ENCODE measurements at places on chromosomes 11 and 22.

DNA sequence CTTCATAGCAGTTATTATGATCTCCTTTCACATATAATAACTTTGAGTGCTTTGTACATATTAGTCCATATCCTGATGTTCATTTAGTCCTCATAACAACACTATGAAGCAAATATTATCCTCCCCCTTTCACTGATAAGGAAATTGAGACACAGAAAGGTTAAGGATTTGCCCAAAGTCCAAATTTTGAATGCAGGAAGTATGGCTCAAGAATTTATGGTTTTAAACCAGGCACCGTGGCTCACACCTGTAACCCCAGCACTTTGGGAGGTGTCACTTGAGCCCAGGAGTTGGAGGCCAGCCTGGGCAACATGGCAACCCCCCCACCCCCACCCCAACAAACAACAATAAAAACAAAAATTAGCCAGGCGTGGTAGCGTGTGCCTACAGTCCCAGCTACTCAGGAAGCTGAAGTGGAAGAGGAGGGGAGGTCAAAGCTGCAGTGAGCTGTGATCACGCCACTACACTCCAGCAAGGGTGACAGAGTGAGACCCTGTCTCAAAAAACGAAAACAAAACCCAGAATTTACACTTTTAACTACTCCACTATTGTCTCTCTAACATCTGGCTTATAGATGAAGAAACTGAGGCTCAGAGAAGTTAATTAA is 8.6 kb downstream of the CCDC34 start:
- DNase-seq = no peak

- no peak for DNase-seq
Observed at GRCh38 chr11:44747836-44748235, 21.1 kb downstream of the TSPAN18 start.

- no peak for DNase-seq
Observed at GRCh38 chr11:119650251-119650650, 78.7 kb downstream of the NECTIN1 start.

DNA sequence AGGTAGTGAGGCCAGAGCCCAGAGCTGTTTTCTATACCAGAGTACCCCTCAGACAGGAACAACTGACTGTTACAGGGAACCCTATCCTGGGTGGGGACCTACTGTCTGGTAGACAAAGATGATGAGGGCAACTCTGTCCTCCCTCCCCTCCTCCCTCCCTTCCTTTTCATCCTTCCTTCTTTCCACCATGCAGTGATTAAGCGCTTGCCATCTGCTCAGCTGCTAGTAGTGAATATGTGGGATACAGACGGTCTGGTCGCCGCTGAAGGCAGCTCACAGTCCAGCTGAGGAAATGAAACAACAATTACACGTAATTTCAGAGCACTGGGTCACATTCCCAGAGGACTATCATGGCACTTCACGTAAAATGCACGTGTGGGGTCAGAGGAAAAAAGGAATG is 597.1 kb downstream of the BUD13 start:
- no peak for DNase-seq

DNA sequence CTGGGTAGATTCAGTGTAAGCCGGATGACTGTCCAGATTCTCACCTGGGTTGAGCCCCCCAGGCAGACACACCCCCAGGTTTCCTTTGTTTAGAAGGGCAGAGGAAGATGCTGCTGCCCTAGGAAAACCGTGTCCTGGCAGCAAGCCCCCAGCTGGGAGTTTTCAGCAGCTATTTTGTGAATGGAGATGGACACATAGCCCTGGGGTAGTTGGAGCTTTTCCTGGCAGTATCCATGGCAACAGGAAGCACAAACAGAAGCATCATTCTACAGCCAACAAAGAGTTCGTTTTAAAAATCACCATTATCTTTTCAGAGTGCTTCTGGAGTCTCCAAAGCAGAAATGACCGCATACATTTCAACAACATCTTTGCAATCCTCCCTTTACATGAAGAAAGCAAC is 245.5 kb downstream of the BRD1 start:
- no peak for DNase-seq

DNA sequence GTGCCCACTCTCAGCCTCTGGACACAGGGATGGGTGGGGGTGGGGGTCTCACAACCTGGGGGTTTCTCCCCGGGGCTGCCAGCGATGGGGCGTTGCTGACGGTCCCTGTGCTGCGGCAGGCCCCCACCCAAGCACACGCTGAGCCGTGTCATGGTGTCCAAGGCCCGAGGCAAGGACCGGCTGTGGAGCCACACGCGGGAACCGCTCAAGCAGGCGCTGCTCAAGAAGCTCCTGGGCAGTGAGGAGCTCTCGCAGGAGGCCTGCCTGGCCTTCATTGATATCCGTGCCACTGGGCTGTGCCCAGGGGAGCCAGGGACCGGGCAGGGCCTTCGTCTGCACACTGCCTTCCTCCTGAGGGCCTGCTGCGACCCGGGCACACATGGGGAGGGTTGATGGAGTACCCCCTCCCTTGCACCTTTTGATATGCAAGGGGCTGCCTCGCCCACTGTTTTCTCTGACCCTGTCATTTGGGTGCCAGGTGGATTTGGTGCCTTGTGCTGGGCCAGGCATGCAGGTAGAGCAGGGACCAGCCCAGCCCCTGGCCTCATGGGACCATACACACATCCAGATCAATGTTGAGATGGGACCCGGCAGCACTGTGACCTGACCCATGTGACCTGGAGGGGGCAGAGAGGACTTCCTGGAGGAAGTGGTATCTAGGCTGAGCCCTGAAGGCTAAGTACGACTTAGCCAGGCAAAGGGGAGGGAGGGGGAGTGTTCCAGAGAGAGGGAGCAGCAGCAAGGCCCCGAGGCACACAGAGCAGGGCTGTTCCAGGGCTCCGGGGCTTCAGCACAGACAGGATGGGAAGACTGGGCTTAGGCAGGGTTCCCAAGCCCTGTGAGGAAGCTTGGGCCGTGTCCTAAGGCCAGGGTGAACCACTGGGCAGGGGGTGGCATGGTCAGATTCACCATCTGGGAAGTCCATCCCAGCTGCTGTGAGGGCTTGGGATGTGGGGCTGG is 75.2 kb downstream of the MYO7A start:
- DNase-seq = no peak

DNA sequence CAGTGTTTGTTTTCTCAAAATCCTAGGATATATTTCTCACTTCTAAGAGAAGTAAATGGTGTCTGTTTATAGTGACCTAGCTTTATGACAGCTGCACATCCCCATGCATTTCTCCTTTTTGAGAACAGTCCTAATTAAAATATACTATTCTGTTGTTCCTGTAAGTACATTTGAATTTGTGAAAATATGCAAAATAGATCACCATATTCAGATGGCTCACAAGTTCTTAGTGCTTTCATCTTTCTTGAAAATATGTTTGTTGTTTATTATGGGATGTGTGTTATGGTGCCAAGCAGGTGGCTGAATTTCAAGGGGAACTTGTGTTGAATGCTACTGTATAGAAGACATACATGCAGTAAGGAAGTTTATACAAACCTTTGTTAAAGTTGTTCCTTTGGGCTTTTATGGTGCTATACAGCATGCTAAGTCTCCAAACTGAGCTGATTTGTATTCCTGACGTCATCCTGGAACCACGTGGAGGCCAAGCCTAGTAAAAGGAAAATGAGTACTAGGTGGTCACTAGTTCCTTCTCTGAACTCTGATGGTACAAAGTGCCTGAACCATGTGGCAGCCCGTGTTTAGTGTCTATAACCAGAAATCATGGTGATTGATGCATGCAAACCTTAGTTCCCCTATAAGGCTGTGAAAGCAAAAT is 7.8 kb upstream of the VSTM5 start:
- DNase-seq = no peak

DNA sequence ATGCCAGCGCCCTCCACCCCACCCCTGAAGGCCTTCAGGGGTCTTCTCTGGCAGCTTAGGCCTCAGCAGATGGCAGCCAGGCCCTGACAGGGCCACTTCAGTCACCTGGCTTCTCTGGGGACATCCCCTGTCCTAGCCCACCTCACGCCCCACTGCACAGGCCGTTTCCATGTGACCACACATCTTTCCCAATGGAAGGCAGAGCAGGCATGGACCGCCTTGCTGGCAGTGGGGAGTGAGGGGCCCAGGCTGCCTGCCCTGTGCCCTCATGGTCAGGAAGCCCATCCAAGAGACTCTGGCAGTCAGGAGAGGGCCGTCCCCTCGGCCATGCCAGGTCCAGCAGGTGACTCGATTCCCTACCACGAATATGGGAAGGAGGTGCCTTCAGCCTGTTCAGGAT is 25.8 kb downstream of the MACROD1 start:
- no peak for DNase-seq

- no peak for DNase-seq
Observed at GRCh38 chr11:35050541-35050995, 88.4 kb upstream of the CD44 start.

DNA sequence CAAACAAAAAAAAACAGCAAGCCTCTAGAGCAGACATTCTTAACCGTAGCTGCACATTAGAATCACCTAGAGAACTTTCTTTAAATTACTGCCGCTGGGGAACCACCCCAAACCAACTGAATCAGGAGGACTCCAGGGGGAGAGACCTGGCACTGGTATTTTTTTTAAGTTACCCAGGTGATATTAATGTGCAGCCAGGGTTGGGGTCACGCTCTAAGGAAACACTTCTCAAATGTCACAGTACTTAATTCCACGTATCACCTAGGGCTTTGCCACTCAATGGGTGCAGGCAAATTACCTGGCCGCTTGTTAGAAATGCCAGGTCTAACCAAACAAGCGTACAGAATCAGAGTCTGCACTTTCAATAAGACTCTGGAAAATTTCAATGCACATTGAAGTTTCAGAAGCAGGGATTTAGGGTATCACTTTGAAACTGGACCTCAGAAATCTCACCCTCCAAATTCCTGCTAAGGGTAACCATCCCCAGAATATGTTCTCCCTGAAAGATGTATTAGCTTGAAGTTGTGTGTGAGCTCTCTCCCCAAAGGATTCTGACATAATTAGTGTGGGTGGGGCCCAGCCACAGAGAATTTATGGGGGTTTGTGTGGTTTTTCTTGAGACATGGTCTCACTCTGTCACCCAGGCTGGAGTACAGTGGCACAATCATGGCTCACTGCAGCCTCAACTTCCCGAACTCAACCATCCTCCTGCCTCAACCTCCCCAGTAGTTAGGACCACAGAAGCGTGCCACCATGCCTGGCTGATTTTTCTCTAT is 12.7 kb upstream of the ISX start:
- no peak for DNase-seq

GRCh38 chr22:32854351-32854804 is 52.9 kb downstream of the TIMP3 start:
- DNase-seq = no peak

DNA sequence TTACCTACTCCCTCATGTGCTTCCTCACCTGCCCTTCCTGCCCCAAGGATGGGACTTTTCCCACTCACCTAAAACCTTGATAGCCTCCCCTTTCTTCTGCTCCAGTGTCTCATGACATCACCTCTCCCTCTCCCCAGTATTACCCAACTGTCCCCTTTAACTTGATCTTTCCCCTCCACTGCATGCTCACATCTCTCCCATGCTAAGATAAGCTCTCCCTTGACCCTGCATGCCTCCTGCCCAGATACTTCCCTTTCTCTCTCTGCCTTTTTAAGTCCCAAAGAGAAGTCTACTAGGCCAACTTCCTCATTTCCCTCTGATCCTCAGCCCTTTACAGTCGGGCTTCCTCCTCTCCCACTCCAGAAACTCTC is 14.8 kb downstream of the CD3E start:
- DNase-seq = no peak

DNA sequence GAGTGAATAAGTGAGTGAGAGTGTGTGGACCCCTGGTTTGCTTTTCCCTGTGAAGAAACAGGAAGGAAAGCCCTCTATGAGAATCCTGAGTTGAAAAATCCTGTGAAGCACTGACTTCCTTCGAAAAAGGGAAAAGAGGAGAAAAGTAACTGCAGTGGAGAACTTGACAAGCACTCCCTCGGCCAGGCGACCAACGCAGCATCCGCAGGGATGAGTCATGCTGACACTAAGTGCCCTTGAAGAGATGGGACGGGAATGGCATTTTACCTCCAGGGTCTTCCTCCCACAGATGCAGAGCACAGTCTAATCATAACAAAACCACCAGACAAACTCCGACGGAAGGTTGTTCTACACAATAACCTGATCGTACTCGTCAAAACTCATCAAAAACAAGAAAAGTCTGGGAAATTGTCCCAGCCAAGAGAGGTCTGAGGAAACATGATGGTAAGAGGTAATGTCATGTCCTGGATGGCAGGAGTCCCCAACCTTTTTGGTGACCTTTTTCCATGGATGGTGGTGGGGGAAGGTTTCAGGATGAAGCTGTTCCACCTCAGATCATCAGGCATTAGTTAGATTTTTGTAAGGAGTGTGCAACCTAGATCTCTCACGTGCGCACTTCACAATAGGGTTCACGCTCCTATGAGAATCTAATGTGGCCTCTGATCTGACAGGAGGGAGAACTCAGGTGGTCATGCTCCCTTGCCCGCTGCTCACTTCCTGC is 132.2 kb upstream of the B3GAT1 start:
- no peak for DNase-seq

- no peak for DNase-seq
Observed at GRCh38 chr22:37313376-37314314, 31.3 kb downstream of the CYTH4 start.

GRCh38 chr11:95364324-95365295 is 133.6 kb upstream of the SESN3 start:
- no peak for DNase-seq

- DNase-seq = no peak
Observed at GRCh38 chr11:105155679-105156078, 16.1 kb upstream of the CARD18 start.

DNA sequence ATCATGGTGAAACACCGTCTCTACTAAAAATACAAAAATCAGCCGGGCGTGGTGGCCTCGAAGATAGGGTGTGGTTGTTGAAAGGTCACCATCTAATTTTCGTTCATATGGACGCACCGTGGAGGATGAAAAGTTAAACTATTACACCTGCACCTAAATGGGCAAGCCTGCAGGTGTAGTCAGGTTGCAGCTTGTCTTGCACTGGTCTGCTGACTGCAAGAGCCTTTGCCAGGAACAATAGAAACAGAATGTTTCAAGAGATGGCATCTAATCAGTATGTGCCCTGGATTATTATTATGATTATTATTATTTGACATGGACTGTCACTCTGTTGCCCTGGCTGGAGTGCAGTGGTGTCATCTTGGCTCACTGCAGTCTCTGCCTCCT is 908 bp downstream of the NADSYN1 start:
- no peak for DNase-seq

DNA sequence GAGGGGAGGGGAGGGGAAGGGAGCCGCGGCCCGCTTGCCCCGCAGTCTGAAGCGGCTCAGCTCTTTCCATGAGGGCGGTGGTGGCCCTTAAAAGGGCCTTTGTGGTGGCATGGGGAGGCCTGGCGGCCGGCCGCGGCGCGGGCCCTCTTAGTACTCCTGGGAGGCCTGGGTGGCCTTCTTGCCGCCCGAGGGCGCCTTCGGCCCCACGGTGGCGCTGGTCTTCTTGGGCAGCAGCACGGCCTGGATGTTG is 6.9 kb downstream of the DPAGT1 start:
- DNase-seq = no peak

Data from stimulated activated CD8-positive, alpha-beta memory T cell treated with anti-CD3 and anti-CD28 coated beads, Interleukin-7, amount 100 ng/mL, for 1 hour (primary cell).